Left lobe of liver (tissue), 2 donors: ENCODE measurements at places on chromosomes 6 and 20. TPM values are rescaled to one million over a fixed set of nuclear protein-coding genes. Genes with fewer than 3 reads are reported as not detected.

DNA sequence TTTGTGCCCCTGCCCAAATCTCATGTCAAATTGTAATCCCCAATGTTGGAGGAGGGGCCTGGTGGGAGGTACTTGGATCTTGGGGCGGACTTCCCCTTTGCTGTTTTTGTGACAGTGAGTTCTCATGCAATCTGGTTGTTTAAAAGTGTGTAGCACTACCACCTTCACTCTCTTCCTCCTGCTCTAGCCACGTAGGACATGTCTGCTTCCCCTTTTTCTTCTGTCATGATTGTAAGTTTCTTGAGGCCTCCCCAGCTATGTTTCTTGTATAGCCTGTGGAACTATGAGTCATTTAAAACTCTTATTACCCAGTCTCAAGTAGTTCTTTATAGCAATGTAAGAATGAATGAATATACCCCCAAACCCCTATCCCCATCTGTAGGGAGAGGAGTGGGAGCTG is 1013.7 kb upstream of the MAP3K7 start:
- DNase-seq, result no peak

DNA sequence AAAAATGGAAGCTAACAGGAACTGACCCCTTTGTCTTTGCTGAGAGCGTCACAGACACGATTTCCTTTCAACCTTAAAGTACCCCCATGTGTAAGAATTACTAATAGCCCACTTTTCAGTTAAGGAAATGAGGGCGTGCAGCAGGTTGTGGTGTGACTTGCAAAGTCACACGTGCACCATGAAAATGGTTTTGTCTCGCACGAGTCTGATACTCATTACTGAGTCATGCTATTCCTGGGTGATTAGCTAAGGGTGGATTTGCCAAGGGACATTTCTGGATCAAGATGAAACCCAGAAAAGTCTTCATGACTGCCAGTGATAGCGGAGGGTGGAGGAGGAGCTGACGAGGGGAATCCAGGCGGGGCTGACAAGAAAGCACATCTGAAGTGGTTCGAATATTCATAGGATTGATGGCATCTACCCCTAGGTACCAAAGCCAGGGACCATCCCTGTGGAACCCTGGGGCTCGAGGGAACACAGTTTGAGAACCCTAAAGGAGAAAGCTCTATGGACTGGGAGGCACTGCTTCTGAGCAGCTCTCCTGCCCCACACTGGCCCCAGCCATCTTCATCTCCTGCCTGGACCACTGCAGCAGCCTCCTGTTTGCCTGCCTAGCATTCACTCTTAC is 12.1 kb upstream of the NFATC2 start:
- DNase-seq, result no peak

DNA sequence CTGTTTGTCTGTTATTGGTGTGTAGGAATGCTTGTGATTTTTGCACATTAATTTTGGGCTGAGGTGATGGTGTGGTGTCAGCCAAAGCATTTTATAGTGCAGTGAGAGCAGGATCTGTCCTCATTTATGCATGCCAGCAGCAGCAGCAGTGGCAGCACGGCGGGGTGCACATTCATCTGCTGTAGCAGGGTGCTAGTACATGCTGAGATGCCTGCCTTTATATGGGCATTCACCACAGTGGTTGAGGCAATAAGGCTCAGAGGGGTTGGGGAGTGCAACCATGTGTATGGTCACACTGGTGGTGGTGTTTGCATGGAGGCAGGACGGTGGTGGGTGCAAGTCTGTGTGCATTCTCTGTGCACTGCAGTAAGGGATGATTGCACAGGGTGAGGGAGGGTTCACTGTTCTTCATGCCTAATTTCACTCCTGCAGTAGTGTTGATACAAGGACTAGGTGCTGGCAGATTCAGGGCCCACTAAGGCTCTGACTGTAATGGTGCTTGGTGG is 129.3 kb upstream of the SYNCRIP start:
- DNase-seq, result no peak

DNA sequence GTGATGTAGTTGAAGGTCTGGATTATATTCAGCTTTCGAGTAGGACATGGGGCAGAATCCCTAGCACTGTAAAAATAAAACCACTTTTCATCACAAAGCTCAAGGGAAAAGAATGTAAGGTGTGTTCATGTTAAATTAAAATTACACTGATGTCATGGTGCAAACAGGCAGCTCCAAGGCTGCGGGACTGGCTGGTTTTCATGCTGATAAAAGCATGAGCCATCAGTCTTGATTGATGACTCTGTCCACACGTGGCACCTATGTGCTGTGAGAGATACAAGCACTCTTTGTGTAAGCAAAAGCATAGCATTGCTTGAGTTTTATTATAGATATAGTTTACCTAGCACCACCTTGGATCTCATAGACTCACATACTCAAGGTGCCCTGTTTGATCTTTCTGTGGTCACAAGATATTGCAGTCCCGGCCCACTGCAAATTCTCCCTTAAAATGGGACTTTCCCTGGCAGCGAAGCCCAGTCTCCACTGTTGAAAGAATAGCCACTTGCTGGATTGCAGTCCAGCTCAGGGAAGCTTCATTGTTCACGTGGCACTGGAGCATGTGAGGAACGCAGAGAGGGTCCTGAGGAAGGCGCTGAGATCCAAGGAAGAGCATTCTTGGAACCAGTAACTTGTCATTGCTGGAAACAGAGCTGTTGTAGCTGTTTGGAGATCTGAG is 90.6 kb downstream of the TIAM2 start:
- no peak for DNase-seq

DNA sequence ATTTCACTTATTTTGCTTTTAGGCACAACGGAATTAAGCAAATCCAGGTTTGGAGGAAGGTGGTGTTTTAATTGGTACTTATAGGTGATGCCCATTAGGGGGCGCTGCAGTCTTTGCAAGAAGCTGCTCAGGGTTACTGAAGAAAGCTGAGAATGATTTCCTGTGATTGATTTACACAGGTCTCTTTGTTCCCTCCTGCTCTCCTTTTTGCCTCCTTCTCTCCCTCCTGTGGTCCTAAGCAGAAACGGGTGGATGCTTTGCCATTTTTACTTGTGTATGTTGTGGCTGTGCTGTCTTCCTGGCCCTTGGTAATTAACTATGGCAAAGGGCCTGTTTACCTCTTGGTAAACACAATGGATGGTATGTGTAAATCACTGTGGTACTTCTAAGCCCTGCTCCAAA is 97.8 kb downstream of the ANKS1A start:
- DNase-seq, result peak; percentile 72

DNA sequence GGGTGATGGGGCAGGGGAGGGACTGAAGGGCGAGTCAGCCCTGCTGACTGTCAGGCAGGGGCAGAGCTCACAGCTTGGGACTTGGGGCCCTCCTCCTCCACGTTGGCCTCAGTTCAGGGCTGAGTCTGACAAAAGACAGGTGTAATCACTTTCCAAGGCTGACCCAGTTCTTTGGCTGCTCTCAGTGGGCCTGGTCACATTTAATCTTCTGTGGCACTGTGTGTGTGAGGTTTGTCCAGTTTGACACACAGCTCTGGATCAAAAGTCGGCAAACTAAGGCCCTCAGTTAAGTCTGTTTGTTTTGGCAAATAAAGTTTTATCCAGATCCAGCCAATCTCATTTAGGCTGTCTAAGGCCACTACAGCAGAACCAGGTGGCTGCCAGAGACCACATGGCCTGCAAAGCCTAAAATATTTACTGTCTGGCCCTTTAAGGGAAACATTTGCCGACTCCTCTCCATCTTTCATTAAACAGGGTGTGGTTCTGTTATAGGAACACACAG is 5.1 kb upstream of the MAP1LC3A start:
- peak; percentile 86 for DNase-seq

GRCh38 chr6:158109748-158110147 is 58.3 kb downstream of the SERAC1 start:
- DNase-seq, result no peak

DNA sequence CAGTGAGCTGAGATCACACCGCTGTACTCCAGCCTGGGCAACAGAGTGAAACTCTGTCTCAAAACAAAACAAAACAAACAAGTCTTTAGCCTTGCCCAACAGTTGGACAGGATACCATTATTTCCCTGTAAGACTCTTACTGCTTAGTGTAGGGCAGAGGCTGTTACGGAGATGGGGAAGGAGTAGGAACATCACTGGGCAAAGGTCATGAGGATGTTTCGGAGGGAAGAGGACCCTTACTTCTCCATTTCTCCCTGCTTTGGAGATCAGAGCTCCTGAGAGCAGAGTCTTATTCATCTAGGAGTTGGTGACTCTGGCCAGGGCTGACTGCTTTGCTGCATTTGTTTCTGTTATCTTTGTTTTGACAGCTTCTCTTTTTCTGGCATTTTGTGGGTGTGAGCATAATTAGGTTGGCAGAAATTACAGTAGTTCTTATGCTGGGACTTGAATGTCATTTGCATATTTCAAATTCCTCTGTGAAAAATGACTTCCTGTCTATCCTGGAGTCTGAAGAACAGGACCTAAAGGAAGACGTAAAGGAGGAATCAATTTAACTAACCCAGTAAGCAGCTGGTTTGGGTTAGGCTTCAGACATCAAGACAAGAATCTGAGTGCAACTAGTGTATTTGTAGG is 89.0 kb downstream of the CDS2 start:
- no peak for DNase-seq

DNA sequence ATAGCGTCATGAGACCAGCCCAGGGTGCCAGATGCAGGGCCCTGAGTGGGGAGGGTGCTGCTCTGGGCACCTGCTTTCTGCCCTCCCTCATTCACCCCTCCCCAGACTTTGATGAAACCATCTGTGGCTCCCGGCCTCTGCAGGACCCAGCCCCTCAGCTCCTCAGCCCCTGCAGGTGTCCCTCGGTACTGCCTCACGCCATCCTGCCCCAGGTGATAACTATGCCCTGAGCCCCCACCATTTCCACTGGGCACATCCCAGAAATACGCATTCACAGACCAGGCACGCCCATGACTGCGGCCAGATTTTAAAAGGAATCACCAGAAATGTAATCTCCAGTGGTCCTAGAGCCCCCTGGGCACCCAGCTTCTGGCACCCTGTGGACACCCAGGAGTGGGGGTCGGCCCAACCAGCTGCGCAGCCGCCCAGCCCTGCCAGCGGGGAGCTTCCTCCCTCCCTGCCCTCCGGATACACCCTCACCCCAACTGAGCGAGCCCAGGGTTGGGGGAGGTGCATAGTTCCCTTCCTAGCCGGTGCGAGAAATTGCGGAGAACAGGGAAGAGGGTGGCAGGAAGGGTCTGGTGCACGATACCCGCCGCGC is 615 bp upstream of the NTSR1 start:
- DNase-seq, result no peak

DNA sequence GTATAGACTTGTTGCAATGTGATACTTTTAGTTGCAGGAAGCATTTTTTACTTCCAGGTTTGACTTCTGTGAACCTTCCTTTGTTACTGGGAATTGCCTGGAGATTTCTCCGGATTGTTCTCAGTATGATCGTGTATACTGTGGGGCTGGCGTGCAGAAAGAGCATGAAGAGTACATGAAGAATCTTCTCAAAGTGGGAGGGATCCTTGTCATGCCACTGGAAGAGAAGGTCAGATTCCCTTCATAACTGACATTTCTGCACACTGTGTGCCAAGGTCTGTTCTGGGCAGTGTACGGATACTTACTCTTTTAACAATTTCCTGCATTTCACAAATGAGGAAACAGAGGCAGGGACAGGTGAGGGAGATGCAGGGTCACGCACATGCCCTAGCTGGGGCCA is 9.7 kb downstream of the PCMTD2 start:
- no peak for DNase-seq

DNA sequence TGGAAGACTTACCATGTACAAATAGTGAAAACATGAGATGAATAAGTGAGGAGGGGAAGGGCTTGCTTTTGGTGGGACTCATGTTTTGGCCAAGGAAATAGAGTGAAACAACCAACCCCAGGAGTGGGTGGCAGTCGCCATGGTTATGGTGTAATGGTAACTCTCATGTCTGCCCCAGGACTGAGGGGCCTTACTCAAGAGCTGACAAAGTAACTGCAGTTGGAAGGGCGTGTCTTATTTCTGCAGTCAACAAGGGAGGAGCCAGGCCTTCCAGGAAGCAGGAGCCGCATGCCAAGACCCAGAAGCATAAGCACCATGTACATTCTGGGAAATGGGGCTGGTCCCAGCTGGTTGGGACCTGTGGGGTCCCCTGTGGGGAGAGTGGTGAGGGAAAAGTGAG is 108.5 kb downstream of the UNC5CL start:
- no peak for DNase-seq

DNA sequence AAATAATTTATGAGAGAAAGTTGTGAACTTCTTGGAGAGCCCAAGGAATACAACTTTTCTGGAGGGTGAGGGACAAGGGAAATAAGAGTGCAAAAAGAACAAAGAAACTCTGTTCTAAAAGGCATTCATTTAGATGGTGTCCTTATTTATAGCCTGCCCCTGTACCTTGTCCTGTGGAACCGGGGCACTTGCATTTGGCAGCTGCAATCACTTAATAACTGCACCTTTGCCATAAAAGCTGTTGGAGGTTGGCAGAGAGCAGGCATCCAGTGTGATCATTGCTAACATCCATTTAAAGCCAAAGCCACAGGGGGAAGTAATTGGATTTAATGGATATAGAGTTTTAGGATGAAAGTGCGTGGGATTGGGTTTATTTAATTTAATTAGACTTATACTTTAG is 50.8 kb upstream of the SGK1 start:
- peak; percentile 74 for DNase-seq

DNA sequence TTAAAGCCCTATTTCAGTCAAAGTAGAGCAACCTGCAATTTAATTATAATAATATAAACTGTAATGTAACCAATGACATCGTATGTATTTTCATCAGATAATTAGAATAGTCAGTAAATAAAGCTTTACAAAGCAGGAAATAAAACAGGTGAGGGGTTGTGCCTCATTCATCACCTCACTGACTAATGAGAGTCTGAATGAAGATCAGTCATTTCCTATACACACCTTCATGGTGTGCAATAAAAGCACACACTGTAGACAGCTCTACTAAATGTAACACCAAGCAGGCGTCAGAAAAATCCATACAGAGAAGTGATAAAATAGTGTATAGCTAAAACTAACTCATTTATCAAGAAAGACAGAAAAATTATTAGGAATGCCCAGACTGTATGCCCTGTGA is 105.9 kb downstream of the MAN1A1 start:
- no peak for DNase-seq

DNA sequence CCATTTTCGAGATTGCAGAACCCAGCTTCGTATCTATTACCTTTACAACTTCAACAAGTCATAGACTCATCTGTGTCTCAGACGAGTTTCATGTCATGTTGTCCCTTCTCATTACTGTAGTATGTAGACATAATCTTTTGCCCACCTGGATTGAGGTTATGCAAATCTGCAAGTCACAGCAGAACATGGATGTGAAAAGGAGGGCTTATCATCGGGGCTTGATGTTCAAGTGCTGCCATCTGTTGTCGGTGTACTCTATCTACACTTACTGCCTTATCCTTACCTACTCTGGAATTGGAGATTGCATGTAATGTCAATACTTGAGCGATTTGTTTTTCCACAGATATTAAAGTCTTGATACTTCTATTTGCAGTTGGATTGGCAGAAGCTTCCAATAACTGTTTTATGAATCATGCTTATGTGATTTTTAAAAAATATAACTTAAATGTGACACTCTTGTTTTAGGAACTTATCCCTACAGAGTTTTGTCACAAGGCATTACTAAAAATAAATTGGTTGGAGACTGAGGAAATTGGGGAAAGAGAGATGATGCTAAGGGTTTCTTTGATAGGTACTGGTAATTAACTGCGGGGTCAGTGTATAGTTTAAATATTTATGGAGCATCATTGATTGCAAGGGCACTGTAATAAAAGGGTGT is 3.0 kb upstream of the GOPC start:
- no peak for DNase-seq

Gene EFCAB8
- total RNA-seq, result 0.15 TPM

Gene ELOVL2
- 5.9 TPM for total RNA-seq

Gene TMEM170B
- 4.3 TPM for total RNA-seq

Gene SLC22A1
- 1,378 TPM for total RNA-seq
